ENCODE measurements at places on chromosomes 4 and X.

GRCh38 chr4:113657586-113658233, 103.8 kb downstream of the CAMK2D start:
- DNase-seq: peak; percentile 72

DNA sequence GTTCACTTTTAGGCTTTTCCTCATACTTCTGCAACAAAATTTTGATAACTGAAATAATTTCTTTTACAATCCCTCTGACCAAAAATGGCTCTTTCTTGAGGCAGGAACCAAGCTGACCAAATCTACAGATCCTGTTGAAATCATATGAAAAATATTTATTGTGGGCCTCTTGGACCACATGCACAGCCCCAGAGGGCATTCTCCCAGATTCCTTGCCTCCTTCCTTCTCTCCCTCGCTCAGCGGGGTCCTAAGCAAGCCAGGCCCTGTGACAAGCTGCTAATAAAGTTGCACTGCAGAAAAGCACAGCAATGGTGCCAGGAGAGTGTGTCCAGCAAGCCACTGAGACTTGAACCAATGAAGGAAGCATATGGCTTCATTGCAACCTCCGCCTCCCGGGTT, 40.7 kb downstream of the PRDM5 start:
- DNase-seq: no peak

- no peak for DNase-seq
Observed at GRCh38 chr4:173269280-173269679, 64.9 kb downstream of the HMGB2 start.

DNA sequence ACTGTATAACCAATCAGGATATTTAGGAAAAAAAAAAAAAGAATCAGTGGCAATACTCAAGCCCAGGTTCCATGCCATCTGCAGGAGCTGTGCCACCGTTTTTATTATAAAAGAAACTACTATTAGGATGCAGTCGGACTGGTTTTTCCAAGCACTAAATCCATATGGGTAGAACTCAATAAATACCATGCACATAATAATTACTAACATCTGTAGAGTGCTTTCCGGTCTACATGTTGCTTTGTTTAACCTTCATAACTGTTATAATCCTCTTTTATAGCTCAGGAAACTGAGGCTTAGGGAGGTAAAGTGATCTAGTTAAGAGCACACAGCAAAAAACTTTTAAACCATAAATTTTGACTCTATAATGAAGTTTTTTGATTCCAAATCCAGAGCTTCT, 24.0 kb downstream of the ARSJ start:
- DNase-seq: no peak

All from RKO (cell line).